Activated T-helper 2 cell treated with anti-CD3 and anti-CD28 coated beads, Interferon-gamma antibody, Interleukin-2, Interleukin-4, amounts not matched to agents 10 μg/mL and 5 μg/mL and 100 μg/mL, durations not matched to agents 14 hours and 24 hours and 36 hours (primary cell): ENCODE measurements at places on chromosomes 13 and 19.

DNA sequence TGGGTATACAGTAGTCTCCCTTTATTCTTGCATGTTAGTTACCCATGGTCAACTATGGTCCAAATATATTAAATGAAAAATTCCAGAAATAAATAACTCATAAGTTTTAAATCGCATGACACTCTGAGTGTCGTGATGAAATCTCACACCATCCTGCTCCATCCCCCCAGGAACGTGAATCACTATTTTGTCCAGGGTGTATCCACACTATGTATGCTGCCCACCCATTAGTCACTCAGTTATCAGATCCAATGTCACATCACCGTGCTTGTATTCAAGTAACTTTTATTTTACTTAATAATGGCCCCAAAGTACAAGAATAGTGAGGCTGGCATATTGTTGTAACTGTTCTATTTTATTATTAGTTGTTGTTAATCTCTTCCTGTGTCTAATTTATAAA, 115.8 kb upstream of the SERP2 start:
- DNase-seq, result no peak

DNA sequence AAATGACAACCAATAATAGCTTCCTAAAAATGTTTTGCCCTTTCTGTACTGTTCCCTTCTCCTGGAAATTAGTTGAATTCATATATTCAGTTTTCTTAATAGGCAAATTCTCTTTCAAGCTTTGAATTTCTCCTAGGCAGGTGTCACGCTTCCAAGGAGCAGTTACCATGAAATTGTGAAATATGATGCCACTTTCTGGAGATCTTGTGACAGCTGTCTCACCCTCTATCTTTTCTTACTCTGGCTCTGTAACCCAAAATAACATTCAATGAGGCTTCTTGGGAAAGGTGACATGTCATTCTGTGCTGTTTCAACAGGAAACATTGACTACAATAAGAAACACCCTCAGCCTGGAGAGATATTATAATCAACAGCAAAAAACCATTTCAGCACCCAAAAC, 80.3 kb upstream of the MRI1 start:
- no peak for DNase-seq

- DNase-seq, result no peak
Observed at GRCh38 chr19:13429563-13429962, 76.7 kb downstream of the CACNA1A start.

DNA sequence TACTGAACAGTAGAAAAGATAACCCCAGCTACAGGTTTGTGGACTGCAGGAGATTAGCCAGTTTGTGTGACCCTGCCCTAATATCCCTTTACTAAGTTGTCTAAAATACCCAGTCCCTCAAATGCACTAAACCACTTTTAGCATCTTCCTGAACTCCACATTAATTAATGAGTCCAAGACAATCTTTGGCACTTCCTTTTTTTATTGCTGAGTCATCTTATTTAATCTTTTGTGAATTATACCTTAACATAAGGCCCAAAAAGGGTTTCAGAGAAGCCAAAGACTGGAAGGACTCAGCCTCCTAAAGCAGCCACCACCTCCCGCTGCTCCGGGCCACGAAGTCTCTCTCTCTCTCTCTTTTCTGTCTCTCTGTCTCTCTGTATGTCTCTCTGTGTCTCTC, 48.8 kb upstream of the PDCD5 start:
- DNase-seq, result no peak

GRCh38 chr13:111142472-111142871, 27.4 kb downstream of the ARHGEF7 start:
- DNase-seq, result no peak

DNA sequence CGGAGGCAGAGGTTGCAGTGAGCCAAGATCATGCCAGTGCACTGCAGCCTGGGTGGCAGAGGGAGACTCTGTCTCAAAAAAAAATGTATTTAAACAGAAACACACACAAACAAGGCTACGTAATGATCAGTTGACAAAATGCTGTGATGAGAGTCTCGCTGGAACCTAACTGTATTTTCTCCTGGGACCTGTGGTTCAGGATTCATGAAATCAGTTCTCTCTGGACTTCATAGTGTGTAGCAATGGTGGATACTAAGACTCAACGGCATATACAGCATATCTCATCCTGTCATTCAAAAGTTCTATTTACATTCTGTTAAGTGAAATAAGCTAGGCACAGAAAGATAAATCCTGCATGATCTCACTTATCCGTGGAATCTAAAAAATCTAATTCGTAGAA, 37.4 kb downstream of the CYP4F2 start:
- no peak for DNase-seq

- DNase-seq, result no peak
Observed at GRCh38 chr13:64417581-64417980, 2812.6 kb downstream of the PCDH9 start.

DNA sequence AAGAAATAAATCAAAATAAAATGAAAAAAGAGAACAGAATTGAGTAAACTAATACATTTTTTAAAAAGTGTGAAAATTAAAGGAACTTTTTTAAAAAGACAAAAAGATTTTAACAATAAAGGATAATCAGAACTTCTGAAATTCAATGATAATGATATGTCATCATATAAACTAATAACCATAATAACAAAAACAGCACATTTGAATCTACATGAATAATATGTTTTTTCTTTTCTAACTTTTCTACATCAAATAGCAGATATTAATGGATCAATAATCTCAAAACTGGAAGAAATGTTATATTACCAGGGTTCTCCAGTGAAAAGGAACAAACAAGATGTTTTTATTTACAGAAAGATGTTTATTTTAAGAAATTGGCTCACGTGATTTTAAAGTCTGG, 903.3 kb upstream of the MIR17HG start:
- DNase-seq, result no peak

- no peak for DNase-seq
Observed at GRCh38 chr13:48849515-48849914, 126.2 kb upstream of the FNDC3A start.

- no peak for DNase-seq
Observed at GRCh38 chr13:112124141-112124540, 57.2 kb downstream of the SOX1 start.

DNA sequence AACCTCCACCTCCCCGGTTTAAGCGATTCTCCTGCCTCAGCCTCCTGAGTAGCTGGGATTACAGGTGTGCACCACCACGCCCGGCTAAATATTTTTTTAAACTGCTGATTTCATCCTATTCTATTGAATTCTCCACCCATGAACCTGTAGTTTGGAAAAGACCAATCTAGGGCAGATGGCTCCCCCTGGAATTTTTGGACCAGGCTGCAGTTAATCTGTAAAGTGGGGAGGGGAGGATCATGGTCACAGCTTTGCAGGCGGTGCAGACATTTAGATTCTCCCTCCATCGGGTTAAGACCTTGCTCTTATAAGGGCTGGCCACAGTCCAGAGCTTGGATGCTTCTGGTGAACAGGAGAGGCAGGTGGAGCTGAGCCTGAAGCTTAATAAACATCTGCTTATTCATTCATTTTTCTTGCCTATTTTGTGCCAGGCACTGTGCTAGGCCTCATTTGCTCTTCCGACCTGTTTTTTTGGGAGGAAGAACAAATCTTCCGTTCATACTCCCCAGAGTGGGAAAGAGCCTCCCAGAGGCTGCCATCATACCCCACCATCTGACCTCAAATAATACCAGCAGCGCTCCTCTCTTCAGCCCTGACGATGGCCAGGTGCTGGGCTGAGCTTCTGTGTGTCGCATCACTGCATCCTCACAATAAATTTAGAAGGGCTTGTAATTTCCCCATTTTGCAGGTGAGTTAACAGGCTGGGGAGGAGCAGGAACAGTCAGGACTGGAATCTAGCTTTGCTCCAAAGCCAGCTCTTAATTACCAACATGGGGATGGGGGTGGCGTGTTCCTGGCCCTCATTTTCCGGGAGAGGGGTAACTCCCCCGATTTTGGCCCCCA, 902 bp upstream of the CCDC106 start:
- DNase-seq, result no peak

- DNase-seq, result no peak
Observed at GRCh38 chr19:51271067-51271466, 20.2 kb downstream of the SIGLECL1 start.

DNA sequence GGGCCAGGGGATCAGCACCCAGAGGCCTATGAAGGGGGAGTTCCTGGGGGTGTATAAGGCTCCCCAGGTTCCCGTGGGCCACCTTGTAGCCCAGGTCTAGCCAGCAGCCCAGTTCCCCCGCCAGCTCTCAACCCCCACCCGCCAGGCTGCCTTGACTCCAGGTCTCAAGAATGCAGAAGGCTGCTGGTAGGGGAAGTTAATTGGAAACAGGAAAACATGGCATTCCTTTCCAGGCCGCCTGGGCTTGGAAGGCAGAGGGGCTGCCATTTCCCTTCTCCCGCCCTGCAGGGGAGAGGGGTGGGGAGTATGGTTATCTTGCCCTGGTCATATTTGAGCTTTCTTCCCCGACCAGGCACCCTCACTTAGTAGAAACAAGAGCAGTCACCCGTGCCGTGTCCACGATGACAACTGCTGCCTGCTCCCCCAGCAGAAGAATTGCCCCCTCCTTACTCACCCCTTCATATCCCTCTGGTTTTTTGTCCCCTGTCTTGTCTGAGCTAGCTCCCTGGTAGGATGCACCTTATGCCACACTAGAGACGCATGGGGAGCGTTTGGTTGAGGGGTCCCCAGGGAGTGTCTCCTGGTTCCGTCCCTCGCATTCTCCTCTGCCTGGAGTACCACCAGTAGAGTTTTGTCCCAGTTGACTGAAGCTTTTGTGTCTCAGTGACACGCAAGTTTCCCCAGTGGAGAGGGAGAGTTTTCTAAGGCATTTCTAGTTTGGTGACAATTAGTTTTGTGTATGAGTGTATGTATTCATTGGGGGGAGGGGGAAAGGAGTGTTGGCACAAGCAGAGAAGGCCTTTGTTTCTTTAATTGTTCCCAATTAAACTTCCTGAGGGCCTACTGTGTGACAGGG, 4.5 kb downstream of the BICRA start:
- DNase-seq, result no peak

DNA sequence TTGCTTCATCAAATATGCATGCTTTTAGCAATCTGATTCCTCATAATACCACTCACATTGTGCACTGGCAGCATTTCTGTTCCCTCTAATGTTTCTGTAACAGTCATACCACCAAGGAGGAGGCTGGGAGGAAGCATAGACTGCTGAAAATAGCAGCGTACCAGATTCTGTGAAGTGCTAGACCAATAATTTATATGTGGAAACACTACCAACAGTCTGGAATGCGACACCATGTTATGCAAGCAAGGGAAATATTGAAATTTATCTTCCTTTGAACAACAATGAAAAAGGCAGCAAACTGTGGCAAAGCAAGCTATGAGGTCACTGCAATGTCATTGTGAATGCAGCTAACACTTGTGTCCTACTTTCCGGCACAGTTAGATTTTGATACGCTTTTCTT, 1388.0 kb downstream of the EFNB2 start:
- DNase-seq, result no peak

GRCh38 chr19:49160450-49161189, 3.0 kb downstream of the TRPM4 start:
- no peak for DNase-seq

DNA sequence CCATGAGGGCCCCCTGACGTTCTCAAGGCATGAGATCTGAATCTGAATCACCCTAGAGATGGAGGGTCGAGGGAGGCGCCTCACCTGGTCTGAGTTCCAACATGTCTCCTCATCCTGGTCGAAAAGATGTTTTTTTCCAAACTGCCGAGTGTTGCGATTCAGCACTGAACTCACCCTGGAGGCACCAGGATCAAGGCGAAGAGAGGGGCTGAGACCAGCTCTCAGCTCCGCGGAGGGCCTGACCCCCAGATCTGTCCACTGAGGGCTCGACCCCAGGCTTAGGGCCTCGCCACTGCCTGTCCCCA, 555 bp downstream of the NR2C2AP start:
- no peak for DNase-seq
